ENCODE measurements at places on chromosomes 5 and 9.

- DNase-seq, result peak; percentile 78
Observed at GRCh38 chr9:115694014-115694413, 459.6 kb upstream of the PAPPA start.

GRCh38 chr5:99088309-99088708 is 159.5 kb upstream of the CHD1 start:
- DNase-seq, result no peak

DNA sequence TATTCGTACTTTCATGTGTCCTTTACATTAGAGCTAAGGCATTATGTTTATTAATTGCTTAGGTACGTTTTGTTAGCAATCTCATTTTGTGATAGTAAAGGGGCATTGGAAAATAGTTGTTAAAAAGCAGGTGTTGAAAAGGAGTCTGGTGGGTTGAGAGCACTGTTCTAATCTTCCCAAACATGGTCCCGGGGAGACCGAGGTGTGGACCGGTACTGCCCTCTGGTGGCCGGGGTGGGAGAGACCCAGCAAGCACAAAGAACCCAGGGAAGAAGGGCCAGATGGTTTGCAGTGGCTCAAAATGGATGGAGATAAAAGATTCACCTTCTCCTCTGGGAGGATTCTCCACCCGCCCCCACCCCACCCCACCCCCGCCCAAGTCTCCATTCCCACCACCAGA is 26.1 kb downstream of the IDNK start:
- DNase-seq, result no peak

GRCh38 chr5:138883211-138883610 is 8.1 kb upstream of the LRRTM2 start:
- DNase-seq, result no peak

- DNase-seq, result no peak
Observed at GRCh38 chr9:103799959-103800358, 294.1 kb upstream of the SMC2 start.

DNA sequence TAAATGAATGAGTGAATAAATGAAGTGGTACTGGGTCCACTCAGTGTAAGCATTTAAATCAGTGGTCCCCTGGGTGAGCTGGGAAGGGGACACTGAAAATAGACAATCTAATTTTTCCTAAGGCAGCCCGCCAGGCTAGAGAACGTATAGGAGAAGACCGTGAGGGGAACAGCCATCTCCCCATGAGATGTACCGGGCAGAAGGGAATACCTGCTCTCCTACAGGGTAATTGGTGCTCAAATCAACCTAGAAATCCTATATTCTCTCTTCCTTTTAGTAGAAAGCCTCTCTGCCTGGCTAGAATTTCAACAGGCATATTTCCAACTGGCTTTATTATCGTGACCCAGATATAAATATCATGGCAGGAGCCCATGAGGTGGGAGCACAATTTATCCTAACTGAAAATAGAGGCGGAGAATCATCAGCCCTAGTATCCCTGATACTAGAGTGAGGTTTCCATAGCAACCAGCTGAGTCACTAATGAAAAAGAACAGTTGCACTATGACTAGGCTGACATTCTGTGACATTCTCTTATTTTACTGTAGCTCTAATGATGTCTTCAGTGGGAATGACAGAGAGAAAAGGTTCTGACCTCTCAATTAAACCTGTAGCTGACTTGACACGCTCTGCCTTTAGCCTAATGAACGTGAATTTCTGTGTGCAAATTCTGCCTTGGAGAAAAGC is 96.5 kb upstream of the CAST start:
- peak; percentile 39 for DNase-seq

DNA sequence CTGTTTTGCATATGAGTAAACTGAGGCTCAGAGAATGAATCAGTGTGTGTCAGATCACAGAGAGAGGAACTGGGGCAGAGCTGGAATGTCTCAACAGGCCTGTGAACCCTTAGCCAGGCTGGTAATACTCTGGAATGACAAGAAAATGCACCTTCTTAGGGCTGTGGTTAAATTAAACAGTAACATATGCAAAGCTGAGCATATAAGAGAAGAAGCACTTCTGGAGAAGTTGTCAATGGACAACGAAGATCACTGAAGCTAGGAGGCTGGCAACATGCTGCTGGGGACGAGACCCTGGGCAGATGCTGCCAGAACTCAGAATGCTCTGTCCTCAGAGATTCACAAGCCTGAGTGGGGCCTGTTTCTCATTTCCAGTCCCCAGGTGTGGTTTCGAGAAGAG is 64.6 kb upstream of the EPB41L4B start:
- no peak for DNase-seq

DNA sequence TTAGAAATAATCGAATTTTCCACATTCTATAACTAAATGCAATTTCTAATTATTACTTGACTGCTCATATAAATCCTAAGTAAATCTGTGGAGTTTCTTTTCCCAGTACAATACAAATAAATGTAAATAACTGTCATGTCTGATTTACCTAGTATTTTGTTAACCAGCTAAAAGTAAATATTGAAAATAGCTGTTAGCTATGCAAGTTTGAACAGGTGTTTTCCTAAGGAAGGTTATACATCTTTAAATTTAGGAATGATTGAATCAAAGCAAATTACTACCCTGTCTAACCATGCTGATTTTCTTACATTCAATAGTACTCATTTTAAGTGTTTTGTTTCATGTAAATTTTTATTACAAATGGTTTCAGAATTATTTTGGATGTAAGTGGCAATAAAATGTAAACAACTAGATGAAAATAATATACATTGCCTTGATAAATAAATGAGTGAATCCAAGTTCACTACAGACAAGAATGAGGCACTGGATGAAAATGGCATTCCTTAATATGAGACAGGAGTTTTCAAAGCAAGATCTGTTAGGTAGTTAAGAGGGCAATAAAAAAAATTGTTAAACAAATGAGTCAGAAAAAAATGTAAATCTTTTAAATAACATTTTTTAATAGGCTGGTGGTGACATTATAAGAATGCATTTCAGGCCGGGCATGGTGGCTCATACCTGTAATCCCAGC is 15.8 kb downstream of the MCIDAS start:
- DNase-seq, result no peak

GRCh38 chr5:29001666-29002065 is 1963.3 kb upstream of the CDH9 start:
- DNase-seq, result no peak

- DNase-seq, result no peak
Observed at GRCh38 chr9:126400571-126400970, 73.9 kb downstream of the MVB12B start.

- no peak for DNase-seq
Observed at GRCh38 chr9:15306068-15306756, 804 bp downstream of the TTC39B start.

DNA sequence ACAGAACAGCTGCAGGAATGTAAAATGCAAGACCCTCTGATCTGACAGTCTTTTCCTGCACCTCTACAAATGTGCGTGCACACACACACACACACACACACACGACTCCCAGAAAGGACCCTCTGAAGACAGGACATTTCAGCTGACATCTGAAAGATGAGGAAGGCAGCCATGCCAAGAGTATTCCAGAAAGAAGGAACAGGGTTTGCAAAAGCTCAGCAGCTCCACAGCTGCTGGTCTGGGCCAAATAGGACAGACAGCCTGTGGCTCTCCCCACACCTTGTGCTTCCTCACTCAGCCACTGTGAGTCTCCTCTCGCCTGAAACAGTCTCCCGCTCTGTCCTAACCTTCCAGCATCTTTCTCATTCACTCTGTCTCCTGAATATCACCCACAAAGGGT is 189.0 kb downstream of the PALM2AKAP2 start:
- no peak for DNase-seq

DNA sequence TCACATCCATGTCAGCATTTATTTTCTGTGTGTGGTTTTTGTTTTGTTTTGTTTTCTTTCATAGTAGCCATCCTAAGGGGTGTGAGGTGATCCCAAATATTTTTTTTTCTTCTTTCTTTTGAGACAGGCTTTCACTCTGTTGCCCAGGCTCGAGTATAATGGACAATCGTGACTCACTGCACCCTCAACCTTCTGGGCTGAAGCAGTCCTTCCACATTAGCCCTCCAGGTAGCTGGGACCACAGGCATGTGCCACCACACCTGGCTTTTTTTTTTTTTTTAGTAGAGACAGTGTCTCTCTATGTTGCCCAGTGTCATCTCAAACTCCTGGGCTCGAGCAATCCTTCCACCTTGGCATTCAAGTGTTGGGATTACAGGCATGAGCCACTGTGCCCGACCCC is 59.1 kb downstream of the CDC42SE2 start:
- DNase-seq, result no peak

- no peak for DNase-seq
Observed at GRCh38 chr5:170480260-170480659, 23.6 kb upstream of the KCNIP1 start.

GRCh38 chr9:82091610-82092009 is 103.0 kb downstream of the SPATA31D1 start:
- no peak for DNase-seq

DNA sequence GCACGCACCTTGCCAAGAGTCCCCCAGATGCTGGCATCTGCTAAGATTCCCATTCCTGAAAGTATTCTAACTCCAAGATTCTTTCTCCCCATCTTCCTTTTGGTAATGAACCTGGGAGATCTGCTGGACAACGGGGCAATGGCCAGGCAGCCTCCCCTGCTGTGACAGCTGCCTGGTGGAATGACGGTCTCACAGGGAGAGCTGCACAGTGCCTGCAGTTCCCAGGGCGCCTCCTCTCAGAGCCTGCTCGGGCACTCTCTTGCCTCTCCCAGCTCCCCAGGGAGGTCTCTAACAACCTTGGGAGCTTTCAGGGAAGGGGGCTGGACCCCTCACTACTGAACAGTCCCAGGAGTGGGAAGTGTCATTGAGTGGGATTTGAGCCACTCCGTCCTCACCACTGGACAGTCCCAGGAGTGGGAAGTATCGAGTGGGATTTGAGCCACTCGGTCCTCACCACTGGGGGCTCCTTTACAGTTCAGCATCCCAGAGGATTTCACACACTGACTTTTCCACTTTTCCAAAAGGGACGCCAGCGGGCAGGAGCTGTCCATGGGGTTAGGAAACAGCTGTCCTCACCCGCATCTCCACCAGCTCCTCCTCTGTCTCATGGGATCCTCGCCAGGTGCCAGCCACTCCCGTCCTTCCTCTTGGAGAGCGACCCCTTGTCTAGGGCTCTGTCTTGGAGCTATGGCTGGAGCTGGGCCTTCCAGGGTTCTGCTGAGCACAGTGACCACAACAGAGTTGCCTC is 65.7 kb downstream of the ADAMTS2 start:
- DNase-seq, result no peak

DNA sequence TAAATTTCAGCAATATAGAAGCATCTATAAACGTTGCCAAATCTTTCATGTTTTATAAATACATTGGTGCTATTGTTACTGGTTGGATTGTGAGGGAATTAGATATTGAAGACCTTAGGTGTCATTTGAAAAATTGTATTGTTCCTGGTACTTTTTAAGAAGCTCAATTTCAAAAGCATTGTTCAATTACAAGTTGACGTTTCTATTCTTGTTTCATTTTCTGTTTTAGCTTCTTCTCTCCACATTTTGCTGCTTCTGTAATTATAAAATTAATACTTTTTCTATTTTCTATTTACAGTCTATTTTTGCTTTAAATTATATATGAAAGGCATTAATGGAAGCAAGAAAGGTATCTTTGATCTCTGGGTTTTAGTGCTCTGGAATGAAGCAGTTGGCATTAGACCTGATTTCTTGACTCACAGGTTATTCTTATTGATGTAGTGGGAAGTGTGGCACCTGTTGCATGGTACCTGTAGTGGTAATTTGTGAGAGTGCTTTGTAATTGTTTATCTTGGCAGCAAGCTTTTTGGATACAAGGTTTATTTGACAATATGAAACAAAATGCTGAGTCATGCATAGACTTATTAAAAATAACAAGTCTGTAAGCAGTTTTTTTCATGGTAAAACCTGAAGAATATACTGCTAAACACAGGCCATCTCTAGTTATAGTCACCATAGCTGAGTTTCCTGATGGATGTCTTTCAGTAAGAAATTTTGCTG is 13.2 kb downstream of the MACIR start:
- DNase-seq, result no peak

DNA sequence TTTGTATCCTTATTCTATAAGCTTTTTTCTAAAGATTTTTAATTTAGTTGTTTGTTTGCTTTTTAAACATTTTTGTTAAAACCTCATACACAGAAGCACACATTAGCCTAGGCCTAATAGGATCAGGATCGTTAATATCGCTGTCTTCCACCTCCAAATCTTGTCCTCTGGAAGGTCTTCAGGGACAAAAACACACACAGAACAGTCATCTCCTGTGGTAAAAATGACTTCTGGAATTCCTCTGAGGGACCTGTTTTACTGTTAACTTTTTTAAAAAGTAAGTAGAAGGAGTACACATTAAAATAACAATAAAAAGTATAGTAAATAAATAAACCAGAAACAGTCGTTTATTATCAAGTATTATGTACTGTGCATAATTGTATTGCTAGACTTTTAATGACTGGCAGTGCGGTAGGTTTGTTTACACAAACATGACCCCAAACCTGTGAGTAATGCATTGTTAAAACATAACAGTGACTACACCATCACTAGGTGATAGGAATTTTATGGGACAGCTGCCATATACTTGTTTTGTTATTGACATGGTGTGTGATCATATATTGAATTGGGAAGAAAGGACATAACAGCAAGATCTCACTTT is 109.6 kb downstream of the ZCCHC7 start:
- no peak for DNase-seq

- DNase-seq, result no peak
Observed at GRCh38 chr9:99967457-99967856, 61.0 kb downstream of the STX17 start.

DNA sequence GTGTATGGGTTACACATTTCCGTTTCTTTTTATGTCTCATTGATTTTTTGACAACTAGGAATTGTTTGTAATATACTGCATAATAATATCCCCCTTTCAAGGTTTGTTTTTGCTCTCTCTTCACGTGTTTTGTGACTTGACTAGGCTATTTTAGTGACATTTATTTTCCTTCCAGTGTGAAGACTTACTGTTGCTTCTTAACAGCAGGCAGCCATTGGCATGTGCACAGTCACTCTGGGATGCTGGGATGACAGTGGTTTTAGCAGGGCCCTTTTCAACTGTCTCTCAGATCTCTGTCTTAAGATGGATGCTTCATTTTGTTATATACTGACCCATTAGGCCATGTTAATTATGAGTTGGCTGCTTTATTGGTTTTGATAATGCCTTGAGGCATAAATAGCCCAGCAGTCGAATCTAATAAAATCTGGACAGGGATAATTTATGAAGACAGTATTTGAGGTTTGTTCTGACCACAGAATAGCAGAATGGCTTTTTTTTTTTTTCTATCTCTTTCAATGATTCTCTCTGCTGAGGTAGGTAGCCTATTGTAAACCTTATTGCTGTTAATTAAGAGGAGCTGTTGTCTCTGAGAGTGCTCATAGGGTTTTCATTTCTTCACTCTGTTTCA is 536.0 kb downstream of the GABRG2 start:
- no peak for DNase-seq

GRCh38 chr5:112186401-112186990 is 232.6 kb downstream of the EPB41L4A start:
- peak; percentile 10 for DNase-seq

- no peak for DNase-seq
Observed at GRCh38 chr5:176812269-176813259, 2.2 kb downstream of the UNC5A start.

GRCh38 chr5:92206681-92207080 is 823.6 kb upstream of the ARRDC3 start:
- no peak for DNase-seq

GRCh38 chr5:131239686-131240085 is 24.2 kb upstream of the CDC42SE2 start:
- DNase-seq, result no peak

Measured in AG04450 (cell line).